T-cell (primary cell): ENCODE measurements at places on chromosomes 12 and 14.

DNA sequence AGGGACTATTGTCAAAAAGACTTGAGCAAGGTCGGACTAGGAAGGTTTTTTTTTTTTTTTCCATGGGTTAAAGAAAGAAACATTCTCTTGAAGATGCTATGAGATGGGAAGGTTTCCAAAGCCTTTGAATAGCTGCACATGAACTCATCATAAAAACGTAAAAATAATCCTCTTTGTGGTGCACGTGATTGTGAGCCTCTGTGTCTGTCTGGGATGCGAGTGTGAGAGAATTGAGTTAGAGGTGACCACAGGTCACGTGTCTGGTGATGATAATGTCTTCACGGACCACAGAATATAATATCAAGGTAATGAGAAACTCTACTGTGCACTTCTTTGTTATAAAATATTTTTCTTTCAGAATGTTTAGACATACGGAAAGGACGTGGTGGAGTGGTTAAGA, 24.3 kb upstream of the ADGRD1 start:
- no peak for DNase-seq

- DNase-seq: no peak
Measured at GRCh38 chr14:51285120-51285519, 45.1 kb downstream of the TMX1 start.

- DNase-seq: no peak
Measured at GRCh38 chr14:104894331-104895206, 29.5 kb downstream of the CEP170B start.

DNA sequence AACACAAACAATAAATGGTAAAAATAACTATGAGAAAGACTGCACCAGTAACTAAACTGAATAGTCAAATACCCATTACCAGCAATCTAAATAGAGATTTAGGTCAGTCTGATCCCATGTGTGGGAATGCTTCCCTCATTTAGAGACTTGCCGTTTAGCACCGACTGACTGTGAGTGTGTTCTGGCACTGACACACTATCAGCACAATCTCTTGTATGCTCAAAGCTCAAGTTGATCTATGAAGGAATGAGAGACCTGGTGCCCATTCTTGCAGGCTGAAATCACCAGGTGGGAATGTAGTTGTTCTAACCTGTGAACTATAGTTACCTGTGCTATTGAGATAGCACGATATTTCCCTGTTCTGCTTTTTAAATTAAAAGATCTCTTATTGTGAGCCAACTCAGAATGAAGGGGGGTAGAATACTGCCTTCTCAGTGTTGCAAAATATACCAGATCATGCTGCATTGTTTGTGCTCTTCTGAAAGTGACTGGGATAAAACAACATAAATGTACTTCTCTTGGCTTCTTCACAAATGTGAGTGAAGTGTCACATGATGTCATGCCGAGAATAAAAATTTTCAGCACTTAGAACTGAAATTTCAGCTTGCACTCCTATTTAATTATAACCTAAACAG, 99.6 kb downstream of the LIN7A start:
- DNase-seq: no peak

GRCh38 chr14:69118305-69118704, 34.6 kb downstream of the DCAF5 start:
- DNase-seq: no peak

DNA sequence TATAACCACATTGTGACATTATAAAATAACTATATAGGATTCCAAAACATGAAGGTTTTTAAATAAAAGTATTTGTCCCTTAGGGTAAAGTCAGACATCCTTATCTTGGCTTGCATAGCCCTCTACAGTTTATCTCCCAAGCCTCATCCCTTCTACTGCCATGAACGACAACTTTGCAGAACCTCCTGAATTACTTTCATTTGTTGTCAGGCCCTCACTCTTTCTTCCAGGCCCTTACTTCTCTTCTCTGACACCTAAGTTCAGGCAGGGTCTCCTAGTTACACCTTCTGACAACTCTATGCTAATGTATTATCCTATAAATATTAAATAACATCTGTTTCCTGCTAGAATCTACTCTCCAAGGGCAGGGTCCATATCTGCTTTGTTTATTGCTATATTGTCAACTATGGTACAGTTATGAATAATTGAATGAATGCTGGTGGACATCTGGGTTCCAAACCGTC, 115.7 kb upstream of the MDM1 start:
- DNase-seq: no peak

GRCh38 chr14:69571449-69572029, 3.1 kb downstream of the CCDC177 start:
- DNase-seq: no peak

- DNase-seq: no peak
Measured at GRCh38 chr12:12859690-12860089, 31.7 kb upstream of the GPRC5A start.

- DNase-seq: no peak
Measured at GRCh38 chr14:100323942-100324307, 786 bp downstream of the SLC25A47 start.

- DNase-seq: no peak
Measured at GRCh38 chr12:51186465-51187085, 13.6 kb upstream of the TFCP2 start.

- peak; percentile 24 for DNase-seq
Measured at GRCh38 chr12:42097971-42098370, 46.7 kb downstream of the GXYLT1 start.

DNA sequence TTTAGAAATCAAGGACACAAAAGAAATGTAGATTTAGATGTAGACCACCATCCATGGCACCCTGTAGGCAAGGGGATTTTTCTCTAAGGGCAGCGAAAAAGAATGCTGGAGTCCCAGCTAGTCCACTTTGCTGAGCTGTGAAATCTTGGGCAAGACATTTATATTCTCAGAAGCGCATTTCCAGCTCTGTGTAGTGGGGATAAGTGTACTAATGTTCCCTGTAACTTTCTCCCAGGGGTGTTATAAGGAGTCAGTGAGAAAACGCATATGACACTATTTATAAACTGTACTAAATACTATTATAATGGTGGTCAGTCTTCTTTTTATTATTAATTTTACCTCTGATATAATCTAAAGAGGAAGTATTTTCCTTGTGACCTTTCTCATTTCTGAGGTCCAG, 133.4 kb upstream of the FRMD6 start:
- no peak for DNase-seq

DNA sequence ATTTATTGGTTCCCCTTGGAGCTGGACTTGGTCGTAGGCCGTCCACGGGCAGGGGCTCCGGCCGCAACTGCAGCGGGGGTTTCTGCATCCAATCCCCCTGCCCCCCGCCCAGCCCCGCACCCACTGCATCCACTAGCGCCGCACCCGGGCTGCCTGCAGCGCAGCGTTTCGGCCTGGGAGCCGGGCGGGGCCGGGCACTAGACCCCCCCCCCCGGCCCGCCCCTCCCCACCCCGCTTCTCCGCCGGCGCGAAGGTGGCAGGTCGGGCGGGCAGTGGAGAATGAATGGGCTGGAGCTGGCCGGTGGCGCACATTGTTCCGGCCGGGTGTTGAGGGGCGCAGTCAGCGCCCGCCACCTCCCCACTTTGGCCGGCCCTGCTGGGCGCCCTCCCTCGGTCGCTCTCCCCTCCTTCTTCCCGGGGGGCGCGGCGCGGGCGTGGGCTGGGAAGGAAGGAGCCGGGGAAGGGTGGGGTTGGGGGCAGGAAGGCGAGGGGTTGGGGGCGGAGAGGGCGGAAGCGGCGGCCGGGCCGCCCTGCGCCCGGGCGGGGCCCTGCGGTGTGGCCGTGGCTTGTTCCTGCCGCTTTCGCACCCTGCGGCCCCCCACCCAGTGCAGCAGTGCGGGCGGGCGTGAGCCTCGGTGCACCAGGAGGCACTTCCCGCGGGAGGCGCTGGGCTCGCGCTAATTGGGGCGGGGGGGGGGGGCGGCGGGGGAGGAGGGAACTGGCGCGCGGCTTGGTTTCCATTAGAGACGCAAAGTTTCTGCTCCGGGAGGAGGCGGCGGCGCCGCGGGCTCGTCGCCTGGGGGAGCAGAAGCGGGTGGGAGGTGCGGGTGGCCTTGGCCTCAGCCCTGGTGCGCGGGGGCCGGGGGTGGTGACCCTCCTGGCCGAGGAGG, 841 bp downstream of the CALM1 start:
- peak; percentile 76 for DNase-seq

- DNase-seq: no peak
Measured at GRCh38 chr12:110180591-110181005, 56.4 kb downstream of the IFT81 start.

DNA sequence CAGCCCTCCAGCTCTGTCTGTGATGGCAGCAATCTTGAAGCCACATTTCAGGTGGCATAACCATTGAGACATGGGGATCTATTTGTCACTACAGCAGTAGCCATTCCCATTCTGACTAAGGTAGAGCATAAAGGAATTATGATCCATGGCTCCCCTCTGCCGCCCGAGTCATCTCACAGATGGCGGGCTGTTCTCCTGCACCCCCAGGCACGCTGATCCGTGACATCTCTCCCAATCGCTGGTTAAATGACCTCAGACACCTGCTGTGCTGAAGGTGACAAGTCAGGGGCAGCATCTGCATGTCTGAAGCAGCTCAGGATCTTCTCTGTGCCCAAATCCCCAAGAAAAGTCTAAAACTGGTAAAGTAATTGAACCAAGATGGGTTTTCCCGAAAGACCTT, 124.3 kb downstream of the ZFP36L1 start:
- DNase-seq: no peak

DNA sequence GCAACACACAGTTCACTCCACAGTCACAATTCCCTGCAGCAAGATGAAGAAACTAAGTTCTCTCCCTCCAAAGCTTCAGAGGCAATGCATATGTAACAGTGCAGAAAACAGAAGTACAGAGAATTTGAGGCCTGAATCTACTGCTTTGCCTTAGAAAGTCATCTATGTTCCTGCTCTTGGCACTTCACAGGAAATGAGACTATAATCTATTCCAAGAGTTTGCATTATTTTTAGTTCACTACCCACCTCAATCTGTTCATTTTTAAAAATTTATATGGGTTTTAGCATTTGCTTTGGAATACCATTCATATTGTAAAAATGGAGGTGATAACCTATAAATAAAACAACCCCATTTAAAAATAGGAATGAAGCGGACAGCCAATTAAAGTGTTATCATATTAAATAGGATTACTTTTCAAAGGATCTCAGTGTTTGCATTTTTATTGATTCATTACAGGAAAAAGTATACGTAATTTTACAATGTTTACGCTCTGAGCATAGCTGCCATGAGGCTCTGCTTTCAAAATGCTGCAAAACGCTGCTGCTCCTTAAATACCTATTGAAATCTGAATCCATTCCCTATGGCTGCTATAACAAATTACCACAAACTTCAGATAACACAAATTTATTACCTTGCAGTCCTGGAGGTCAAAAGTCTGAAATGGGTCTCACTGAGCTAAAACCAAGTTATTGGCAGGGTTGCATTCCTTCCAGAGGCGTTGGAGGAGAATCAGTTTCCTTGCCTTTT, 60.0 kb downstream of the ARMH4 start:
- DNase-seq: no peak

DNA sequence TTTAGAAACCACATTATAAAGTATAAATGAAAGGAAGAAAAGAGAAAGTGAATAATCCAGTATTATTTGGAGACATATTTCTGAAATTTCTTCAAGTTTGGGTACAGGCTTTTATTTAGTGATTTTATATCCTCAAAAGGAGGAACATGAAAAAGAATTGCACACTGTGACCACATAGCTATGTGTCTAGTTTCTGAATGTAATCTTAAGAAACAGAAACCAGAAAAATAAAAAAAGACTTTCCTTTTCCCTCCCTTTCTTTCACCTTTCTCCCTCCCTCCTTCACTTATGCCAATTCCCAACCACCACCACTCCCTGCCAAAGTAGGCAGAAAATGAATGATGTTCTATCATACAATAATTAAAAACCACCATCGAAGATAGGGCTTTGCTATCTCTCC, 189.6 kb downstream of the PRKD1 start:
- DNase-seq: no peak
